ENCODE measurements at places on chromosomes 5 and 9.

DNA sequence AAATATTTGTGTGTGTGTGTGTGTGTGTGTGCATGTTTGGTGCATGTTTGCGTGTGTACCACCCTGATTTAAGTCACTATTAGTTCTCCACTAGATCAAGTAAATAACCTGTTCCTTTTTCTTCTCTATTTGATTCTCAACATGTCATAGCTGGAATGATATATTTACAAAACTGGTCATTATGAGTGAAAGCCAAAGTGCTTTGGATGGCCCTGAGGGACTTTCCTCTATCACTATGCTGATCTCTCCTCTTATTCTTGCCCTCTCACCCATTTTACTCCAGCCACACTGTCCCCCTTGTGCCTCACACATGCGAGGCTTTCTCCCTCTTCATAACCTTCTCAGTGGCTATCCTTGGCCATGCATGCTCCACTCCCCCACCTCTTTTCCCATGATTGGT lies 144.6 kb upstream of the NMUR2 start:
- no peak for DNase-seq

DNA sequence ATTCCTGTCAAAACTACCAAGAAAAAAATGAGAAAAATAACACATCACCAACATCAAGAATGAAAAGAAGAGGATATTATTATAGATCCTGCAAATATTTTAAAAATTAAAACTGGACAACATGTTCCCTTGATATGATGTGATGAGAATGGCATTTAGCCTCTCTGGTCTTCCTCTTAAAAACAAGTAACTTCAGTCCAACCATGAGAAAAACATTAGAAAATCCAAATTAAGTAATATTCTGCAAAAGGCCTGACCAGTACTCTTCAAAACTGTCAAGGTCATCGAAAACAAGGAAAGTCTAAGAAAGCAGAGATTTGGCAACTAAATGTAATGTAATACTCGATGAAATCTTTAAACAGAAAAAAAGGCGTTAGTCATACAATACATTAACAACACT lies 167.1 kb upstream of the SNX2 start:
- no peak for DNase-seq

DNA sequence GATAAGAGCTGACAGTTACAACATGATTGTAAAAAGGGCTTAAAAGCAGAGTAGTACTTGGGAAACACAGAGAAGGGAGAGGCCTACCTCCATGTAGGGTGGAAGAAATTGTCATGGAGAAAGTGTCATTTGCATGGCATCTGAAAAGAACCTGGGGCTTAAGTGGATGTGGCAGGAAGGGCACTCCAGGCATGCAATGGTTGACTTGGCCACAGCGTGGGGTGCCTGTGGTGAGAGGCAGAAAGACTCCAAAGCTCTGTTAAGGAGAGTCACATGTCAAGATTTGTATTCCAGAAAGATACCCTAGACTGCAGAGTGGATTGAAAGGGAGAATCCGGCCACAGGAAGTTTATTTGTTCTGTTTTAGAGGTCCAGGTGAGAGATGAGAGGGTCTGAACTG lies 2.4 kb downstream of the POLR3G start:
- no peak for DNase-seq

DNA sequence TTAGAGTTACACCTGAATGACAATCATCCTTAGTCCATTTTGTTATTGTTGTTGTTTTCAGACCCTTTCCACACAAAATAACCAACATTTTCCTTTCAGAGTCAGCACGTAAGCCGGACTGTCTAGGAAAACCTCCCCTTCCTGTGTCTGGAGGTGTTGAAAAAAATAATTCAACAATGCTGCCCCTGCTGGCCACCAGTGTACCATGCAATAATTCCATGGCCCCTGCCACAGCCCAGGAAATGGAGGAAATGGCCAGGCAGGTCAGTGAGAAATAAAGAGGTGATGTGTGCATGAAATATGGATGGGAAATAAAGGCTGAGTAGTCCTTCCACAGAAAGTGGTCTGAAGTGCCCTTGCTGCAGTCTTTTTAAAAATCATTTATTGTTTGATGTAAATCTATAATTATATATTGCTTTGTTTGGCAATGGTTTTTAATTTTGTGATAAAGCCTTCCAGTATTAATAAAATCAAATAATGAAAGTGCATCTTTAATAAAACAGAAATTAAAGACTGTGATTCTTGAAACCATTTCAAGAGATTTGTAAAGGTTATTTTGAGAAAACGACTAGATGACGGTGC lies 152.8 kb upstream of the PAPPA start:
- DNase-seq, result no peak

All from D721Med (cell line).